ENCODE measurements at places on chromosomes 2 and 18.

DNA sequence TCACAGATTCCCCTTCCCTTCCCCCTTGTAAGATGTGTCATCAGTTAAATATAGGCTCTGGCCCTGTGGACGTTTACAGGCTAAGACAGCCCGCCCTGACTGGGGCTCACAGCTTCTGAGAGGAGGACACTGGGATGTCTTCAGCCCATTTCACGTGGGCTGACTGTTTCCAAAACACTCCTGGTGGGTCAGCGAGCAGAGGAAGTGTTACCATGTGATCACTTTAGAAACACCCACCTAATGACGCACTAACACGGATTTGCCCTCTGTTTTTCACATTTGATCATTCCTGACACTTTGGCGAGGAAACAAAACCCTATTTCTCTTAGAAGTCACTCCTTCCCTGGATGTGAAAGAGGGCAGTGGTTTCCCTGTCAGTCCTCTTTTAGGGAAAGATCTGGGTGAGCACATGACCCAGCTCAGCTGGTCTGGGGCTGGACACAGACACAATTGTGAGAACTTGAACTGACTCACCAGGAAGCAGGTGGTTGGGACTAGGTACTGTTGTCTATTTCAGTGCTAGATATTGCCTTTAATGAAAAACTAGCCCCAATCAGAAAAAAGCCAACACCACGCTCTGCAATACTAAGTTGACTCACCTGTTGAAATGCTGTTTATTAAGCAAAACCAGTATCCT, 38.8 kb downstream of the BMP10 start:
- no peak for DNase-seq

GRCh38 chr2:99648178-99648844, 158.5 kb upstream of the REV1 start:
- no peak for DNase-seq

GRCh38 chr2:226378753-226379705, 420.6 kb downstream of the IRS1 start:
- DNase-seq = no peak

- no peak for DNase-seq
Observed at GRCh38 chr2:107932979-107933378, 53.3 kb upstream of the SLC5A7 start.

DNA sequence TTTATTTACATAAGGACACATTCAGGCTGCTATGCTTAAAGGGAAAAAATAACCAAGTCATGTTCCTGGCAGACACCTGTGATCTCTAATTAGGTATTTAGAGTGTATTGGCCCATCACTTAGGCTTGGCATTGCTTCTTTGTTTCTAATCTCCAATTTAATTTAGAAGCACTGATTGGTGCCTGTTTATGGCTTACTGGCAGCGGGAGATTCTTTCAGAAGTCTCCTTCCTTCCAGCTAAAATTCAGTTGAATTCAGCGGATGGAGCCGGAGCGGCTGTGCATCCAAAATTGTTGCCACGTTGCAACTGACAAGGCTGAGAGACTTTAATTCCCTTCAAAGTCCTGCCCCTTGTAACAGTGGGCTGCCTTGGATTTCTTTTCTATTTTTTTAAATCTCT, 66.5 kb downstream of the VWA3B start:
- no peak for DNase-seq

DNA sequence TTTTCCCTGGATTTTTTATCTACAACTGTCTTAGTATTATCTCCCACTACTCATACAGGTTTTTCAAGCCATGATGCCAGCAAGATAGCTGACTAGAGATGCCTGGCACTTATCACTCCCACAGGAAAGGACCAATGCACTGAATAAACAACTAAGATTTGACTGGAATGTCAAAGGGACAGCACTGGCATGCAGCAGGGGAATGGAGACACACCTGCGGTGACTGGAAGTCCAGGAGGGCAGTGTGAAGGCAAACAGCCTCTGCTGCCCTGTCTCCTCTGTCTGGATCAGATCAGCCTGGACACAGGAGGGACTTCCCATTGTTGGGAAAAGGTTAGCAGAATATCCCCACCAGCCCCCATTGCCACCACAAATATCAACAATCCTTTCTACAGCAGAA, 85.1 kb downstream of the TMEM237 start:
- no peak for DNase-seq

GRCh38 chr2:227378371-227378782, 729 bp downstream of the TM4SF20 start:
- no peak for DNase-seq

DNA sequence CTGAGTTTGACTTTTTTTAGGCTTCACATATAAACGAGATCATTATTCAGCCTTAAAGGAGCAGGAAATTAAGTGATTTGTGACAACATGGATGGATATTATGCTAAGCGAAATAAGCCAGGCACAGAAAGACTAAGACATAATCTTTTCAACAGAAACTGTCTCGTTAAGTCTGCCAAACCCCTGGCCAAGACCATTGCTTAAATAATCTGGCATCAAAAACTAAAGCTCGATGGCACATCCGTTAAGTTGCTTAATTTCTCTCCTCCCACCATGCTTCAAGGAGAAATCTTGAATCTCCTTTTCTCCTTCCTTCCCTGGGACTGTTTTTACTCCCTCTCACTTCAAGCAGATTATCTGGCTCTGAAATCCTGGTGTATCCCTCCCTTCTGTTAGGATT, 140.3 kb downstream of the GALNT14 start:
- DNase-seq = no peak

GRCh38 chr2:176157499-176158185, 535 bp downstream of the HOXD3 start:
- no peak for DNase-seq

GRCh38 chr2:120441744-120442471, 96.0 kb downstream of the INHBB start:
- no peak for DNase-seq

- DNase-seq = no peak
Observed at GRCh38 chr2:171056307-171056706, 104.4 kb downstream of the TLK1 start.

DNA sequence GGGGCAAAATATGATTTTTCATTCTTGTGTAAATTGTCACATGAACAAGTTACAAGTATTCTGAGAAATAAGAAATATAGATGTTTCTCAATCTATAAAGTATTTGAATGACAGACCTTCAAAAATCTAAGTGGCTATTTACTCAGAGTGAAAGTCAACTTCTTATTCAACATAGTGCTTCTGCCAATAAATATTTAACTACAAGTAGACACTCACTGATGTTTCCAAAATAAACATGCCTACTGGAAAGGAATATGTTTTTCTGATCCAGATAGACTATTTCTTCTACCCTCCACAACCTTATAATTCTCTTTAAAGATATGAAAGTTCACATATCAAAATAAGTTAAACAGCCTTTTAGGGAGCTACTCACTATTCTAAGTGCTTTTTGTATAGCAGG, 296.3 kb downstream of the DSC3 start:
- no peak for DNase-seq

- no peak for DNase-seq
Observed at GRCh38 chr2:230203110-230203676, 16.6 kb downstream of the SP110 start.

GRCh38 chr2:227035711-227036367, 128.2 kb downstream of the COL4A4 start:
- DNase-seq = no peak

GRCh38 chr2:65660340-65660739, 227.9 kb upstream of the SPRED2 start:
- no peak for DNase-seq

DNA sequence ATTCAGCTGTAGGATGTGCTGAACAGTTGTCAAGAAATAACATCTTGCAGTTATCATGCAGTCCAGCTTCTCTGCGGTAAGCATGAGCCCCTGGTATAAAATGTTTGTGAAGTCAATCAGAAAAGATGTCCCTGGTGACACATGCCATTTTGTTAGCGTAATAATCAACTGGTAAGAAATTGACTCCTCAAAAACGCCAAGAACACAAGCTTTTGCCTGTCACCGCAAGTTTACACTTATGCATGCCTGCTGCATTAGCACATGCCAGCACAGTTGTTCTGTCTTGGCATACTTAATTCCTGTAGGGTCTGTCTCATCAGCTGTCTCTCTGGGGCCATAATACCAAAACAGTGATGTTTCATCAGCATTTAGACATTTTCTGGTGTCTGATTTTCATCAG, 524.8 kb upstream of the DSEL start:
- DNase-seq = no peak
